ENCODE measurements at places on chromosomes 4 and X. TPM values are rescaled to one million over a fixed set of nuclear protein-coding genes. Genes with fewer than 3 reads are reported as not detected.

Gene ATP1B4
- not detected for total RNA-seq

- DNase-seq, result no peak
Measured at GRCh38 chr4:8904666-8905065, 33.0 kb upstream of the HMX1 start.

DNA sequence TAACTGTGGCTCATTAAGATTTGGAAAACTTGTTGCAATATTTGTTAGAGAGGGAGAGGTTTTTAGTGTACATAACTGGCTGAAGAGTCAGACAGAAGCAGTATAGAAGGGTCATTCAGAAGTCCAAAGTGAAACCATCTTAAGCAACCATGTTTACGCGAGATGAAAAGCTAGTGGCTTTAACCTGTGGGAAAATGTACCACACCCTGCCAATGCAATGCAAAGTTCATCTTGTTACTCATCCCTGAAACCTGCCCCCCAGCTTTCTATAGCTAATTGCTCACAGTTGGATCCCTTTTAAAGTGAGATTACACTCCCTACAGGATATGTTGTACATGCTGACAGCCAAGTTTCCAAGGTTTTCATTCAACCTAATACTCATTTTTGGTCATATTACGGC is 96.7 kb upstream of the RAPGEF2 start:
- no peak for DNase-seq

- DNase-seq, result no peak
Measured at GRCh38 chr4:175951794-175952193, 113.8 kb upstream of the WDR17 start.

- DNase-seq, result no peak
Measured at GRCh38 chr4:93199492-93199891, 629.1 kb upstream of the ATOH1 start.

GRCh38 chrX:153782313-153782712 is 1.5 kb downstream of the SRPK3 start:
- no peak for DNase-seq

GRCh38 chr4:170697045-170697444 is 607.3 kb upstream of the AADAT start:
- no peak for DNase-seq

Gene ZNF157
- total RNA-seq, result not detected

Gene HNRNPH2
- 60.8 TPM for total RNA-seq

DNA sequence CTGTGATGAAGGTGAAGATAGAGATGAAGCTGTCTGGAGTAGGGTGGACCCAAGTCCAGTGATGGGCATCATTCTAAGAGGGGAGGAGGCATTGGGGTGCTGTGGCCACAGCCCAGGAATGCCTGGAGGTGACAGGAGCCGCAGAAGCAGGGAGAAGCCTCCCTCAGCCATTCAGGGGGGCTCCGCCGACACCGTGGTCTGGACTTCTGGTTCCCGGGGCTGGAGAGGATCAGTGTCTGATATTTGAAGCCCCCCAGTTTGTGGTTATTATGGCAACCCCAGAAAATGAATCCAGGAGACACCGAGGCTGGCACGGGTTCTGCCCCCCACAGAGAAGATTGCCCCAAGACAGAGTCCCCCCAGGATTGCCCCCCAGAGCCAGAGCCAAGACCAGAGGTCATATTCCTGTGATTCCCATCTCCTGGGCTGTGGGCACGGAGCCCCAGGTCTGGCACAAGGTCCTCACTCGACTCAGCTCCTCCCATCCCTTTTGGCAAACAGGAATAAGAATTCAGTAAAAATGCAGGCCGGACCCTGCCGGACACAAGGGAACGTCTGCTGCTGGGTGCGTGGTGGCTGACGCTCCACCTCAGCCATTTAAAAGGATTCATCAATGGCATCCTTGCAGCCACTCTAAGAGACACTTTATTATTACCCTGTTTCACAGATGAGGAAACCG is 116.6 kb downstream of the CPZ start:
- DNase-seq, result no peak

DNA sequence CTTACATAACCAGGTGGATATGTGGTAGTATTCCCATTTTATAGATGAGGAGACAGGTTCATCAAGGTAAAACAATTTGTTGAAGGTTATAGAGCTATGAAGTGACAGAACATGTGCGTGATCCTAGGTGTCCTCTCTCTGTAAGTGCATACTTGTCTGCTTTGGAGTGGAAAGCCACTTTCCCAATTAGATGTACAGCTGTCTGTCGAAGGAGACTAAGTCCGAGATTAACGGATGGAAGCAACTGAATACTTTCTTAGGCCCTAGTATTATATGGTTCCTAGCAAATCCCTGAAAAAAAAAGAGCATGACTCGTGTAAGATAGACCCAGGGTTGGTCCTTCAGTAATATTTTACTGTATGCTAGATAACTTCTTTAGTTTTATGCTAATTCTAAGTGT is 19.7 kb downstream of the TMEM131L start:
- no peak for DNase-seq

GRCh38 chrX:40867352-40867751 is 132.0 kb upstream of the MED14 start:
- DNase-seq, result no peak

DNA sequence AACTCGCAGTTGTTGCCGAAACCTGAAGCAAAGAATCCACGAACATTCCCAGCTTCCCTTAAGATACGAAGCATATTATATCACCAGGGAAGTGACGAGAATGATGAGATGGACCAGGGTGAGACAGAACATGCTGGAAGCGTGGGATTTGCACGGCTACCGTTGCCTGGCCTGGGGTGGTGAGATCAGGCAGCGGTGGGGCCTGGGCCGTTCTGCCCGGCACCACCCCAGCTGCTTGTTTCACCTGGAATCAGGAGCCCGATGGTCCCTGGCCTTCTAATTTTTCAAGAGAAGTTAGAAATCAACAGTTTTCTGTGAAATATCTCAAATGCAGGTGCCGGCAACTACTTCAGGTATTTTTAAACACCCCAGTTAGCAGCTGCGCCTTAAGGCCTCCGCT is 5.7 kb downstream of the CLDN22 start:
- DNase-seq, result no peak

- no peak for DNase-seq
Measured at GRCh38 chr4:1255151-1255550, 6.2 kb upstream of the CTBP1 start.

GRCh38 chrX:17453788-17454187 is 78.8 kb downstream of the NHS start:
- DNase-seq, result no peak

- no peak for DNase-seq
Measured at GRCh38 chr4:57136281-57136680, 26.1 kb upstream of the IGFBP7 start.

- no peak for DNase-seq
Measured at GRCh38 chrX:39152106-39152649, 350.9 kb downstream of the MID1IP1 start.

Gene KCNIP4
- total RNA-seq, result not detected

DNA sequence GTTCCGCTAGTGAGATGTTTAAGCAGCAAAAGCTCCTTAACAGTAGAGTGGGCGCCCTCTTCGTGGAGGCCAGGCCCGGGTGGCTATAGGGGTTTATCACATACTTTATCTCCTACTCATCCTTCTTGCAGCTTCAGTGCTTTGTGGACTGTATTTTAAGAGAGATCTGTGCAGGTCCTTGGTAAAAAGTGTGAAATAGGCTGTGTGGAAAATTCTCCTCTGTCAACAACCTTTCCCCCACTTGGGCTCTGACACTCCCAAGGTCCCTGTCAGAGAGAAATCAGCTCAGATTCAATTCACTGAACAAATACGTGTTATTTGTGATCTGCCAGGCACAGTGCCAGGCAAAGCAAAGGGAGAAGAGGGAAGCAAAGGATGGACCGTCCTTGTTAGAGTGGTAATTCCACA is 214.3 kb upstream of the PPARGC1A start:
- no peak for DNase-seq

Gene SH2D1A
- 4.9 TPM for total RNA-seq

Gene SOWAHB
- 0.12 TPM for total RNA-seq

DNA sequence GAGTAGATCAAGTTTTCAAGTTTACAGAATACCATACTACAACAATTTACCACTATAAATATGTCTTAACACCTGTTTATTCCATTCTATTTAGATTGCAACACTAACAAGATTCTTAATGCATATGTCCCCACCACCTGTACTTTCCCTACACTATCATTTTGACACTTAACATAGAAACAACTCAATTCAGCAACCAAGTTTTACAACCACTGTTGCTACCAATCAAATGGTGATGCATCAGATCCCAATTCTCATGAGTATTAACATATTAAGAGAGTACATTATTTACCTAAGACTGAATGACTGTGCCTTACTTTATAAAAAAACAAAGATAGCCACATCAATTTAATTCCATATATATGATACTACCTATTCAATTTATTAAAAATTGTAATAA is 49.4 kb downstream of the EIF4E start:
- no peak for DNase-seq

- DNase-seq, result no peak
Measured at GRCh38 chr4:38046727-38047489, 86.7 kb downstream of the PTTG2 start.

Gene PDGFRA
- total RNA-seq, result 164 TPM

DNA sequence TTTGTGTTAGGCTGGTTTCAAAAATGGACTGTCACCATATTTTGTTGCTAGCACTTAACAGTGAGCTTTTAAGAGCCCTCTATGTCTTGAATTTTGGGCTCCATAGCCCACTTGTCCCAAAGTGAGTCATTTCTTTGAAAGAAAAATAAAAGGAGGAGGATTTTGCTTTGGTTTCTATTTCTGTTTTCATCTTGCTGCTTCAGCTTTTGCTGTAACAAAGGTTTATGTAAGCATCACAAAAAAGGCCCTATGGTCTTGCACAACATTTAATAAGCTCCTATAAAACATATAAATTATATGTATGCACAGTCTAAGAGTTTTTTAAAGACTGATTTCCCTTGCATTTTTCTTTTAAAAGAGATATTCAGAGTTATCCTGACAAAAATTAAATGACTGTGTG is 105.2 kb downstream of the PHOX2B start:
- no peak for DNase-seq

DNA sequence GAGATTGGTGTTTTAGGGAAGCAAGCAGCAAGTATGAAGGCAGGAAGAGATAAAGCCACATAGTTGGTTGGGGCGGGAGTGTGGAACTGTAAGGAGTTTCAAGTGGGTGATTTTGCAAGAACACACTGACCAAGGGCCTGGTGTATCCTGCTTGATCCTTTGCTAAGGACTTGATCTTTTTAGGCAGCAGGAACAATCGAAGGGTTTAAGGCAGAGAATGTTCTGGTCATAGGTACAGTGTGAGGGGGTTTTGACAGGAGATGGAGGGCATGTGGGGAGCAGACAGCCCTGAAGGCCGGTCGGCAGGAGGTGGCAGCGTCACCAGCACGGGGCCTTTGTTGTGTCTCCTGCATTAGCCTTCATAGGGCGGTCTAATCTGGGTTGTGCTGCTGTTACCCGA is 54.7 kb downstream of the FAM193A start:
- DNase-seq, result no peak

Gene MAP7D2
- total RNA-seq, result 0.38 TPM

- DNase-seq, result no peak
Measured at GRCh38 chr4:108937066-108937465, 174.2 kb upstream of the ETNPPL start.

Gene UBE2D3
- total RNA-seq, result 417 TPM

Gene PDLIM3
- total RNA-seq, result 175 TPM

DNA sequence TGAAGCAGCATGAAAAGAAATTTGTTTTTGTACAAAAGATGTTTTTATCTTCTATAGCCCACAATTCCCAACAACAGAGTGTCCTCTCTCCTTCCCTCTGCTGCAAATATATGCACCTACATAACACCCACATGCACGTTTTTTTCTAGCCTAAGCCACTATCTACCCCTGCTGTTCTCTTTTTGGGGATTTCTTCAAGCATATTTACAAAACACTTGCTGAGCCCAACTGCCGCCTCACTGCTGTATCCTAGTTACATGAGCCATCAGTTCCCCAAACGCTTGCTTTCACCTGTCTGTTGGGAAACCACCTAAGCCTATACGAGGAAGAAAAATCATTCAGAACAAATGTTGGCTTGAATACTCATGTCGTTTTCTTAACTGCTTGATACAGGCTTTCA is 127.2 kb downstream of the CHRNA9 start:
- no peak for DNase-seq

GRCh38 chr4:147772459-147772969 is 40.6 kb downstream of the ARHGAP10 start:
- no peak for DNase-seq

Gene FOXR2
- total RNA-seq, result not detected

DNA sequence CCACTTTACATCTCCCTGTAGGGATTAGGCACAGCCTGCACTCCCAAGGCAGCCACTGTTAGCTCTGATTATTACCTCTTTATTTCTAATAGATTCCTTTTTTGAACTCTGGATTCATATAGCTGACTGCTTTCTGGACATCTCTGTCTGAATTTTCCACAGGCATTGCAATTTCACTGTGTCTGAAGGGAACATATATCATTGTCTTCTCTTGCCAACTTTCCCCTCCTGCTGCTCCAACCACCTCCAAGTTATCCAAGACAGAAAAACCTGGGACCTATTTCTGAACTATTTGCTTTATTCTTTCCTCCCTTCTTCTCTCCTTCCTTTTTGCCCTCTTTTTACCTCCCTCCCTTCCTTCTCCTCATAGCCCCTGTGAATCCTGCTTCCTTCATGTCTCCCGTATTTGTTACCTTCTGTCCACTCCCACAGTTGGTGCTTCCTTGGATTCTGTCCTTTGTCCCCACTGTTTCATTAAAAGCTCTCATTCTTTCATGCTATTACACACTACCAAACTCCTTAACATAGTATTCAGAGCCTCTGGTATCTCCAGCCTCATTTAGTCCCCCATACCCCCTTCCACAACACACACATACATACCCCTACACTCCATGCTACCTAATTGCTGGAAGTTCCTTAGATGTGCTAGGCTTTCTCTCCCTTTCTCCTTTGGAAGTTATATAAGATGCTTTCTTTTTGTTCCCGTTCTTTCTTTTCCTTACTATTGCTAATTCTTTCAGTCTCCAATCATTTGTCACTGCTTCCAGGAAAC is 34.7 kb downstream of the FGF2 start:
- no peak for DNase-seq

Gene TEX13C
- not detected for total RNA-seq

Gene SPACA5
- total RNA-seq, result not detected

GRCh38 chrX:139850968-139851367 is 81.9 kb downstream of the ATP11C start:
- DNase-seq, result no peak

Gene PKD2
- total RNA-seq, result 90.7 TPM

DNA sequence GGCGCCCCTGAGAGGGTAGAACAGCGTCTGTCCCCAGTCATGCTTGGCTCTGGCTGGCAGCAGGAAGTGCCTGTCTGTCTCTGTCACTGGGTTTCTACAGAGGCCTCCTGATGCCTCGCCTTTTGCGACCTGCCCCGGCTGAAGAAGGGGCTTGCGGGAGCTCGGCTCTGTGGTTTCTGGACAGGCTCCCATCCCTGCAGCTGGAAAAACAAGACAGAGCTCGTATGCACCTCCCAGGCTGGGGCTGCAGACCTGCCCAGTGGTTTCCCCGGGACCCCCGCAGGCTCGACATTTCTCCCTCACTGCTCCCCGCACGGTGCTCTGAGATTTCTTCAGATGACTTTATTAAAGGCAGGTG is 57.0 kb upstream of the SORCS2 start:
- no peak for DNase-seq

Gene SPIN2B
- 11.4 TPM for total RNA-seq
